ENCODE measurements at places on chromosomes 1 and 21.

GRCh38 chr1:171477804-171478203, 7.5 kb upstream of the PRRC2C start:
- DNase-seq: no peak

DNA sequence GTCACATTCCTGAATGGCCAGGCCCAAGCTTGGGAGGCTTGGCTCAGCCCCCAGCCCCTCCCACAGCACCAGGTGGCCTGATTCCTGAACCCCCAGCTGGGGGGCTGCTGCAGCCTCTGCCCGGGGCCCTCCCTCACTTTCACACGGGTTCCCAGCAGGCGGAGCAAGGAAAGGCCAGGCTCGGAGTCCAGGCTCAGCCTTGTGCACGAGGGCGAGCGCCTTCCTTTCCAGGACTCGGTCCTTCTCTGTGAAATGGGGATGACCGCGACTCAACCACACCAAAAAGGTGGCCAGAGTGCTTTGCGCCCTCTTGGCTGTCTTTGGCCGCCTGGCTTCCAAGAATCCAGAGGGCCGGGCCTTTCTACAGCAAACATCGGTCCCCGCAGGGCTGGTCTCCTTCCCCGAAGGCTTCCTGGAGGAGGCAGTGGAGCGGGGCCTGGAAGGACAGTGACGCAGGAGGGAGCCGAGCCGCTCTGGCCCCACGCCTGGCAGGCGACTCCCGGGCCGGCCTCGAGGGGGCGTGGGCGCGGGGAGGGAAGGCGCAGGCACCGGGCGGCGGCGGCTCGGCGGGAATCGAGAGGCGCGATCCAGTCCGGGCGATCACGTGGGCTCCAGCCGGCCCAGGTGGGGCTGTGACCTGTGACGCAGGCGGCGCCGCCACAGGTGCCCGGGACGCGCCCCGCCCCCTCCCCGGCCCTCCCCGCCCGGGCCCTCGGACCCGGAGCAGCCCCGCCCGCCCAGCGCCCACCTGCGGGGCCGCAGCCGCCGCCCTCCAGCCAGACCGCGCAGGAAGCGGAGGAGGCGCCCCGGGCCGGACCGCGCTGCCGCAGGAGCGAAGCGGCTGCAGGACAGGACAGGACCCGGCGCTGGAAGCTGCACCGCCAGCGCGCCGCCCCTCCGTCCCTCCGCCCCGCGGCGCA, at the start of gene ARHGEF16:
ARHGEF16 (plus strand) TSS at position 775 of the 920 bp plus-strand sequence. CDS start 8,420 bp downstream, outside the sequence.
- DNase-seq: peak; percentile 53

GRCh38 chr1:151944857-151945575, 35.7 kb upstream of the THEM4 start:
- DNase-seq: no peak

DNA sequence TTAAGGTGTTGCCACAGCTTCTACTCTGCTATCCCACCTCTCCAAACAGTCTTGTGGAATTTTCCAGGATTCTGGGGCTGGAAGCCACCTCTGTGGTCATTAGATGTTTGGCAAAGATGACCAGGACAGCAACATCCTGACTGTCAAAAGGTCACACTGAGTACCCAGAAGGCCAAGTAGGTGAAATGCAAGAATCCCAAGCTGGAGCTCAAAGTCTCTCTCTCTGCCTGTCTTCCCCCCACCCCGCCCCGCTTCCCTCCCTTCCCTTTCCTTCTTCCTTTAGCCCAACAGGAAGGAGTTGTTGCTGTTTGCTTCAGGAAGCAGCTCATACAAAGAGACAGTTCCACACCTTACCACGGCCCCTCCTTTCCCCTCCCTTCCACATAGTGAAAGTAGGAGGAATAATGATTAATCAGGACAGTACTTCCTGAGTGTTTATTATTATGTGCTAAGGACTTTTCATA, 75.6 kb upstream of the SLC2A1 start:
- no peak for DNase-seq

- DNase-seq: no peak
Observed at GRCh38 chr1:205417870-205418635, 3.8 kb downstream of the LEMD1 start.

- no peak for DNase-seq
Observed at GRCh38 chr1:165836664-165837482, 9.5 kb downstream of the UCK2 start.

- no peak for DNase-seq
Observed at GRCh38 chr1:221888801-221889200, 146.9 kb upstream of the DUSP10 start.

GRCh38 chr1:179939941-179940340, 14.7 kb upstream of the CEP350 start:
- no peak for DNase-seq

- no peak for DNase-seq
Observed at GRCh38 chr1:176225479-176225875, 18.4 kb upstream of the COP1 start.

DNA sequence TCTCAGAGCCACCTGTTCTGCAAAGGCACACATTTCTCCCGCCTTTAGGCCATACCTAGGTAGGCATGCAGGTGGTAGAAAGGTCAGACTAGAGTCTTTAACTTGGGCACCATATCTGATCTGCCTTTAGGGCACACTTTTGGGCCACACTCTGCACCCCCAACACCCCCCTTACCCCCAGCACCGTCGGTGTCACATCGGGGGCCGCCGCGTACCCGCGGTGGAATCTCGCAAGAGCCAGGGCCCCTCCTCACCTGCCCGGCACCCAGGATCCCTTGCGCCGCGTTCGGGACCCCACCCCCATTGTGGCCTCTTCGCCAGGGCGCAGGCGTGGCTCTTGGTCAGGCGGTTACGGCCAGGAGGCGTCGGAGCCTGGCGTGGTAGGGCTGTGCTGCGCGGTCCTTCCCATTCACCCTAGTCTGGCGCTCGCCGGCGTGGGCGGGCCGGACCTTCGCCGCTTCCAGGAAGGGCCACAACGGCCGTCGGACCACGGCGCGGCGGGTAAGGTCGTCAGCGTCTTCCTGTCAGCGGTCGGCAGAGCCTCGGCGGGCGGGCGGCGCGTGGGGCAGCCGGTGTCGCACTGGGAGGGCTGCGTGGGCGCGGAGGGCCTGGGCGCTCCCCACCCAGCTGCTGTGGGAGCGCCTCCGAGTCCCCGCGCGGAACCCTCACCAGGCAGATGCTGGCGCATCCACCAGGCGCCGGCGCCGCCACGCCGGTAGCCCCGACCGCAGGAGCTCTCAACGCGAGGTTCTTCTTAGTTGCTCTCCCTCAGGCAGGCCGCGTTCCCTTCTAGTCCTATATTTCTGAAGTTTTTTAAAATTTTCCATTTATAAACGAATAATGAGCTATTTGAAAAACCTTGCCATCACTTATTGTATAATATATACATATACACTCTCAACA, at the start of gene DNAH14:
DNAH14 (plus strand) TSS at position 341 of the 903 bp plus-strand sequence. CDS start 23,028 bp downstream, outside the sequence.
- DNase-seq: no peak

DNA sequence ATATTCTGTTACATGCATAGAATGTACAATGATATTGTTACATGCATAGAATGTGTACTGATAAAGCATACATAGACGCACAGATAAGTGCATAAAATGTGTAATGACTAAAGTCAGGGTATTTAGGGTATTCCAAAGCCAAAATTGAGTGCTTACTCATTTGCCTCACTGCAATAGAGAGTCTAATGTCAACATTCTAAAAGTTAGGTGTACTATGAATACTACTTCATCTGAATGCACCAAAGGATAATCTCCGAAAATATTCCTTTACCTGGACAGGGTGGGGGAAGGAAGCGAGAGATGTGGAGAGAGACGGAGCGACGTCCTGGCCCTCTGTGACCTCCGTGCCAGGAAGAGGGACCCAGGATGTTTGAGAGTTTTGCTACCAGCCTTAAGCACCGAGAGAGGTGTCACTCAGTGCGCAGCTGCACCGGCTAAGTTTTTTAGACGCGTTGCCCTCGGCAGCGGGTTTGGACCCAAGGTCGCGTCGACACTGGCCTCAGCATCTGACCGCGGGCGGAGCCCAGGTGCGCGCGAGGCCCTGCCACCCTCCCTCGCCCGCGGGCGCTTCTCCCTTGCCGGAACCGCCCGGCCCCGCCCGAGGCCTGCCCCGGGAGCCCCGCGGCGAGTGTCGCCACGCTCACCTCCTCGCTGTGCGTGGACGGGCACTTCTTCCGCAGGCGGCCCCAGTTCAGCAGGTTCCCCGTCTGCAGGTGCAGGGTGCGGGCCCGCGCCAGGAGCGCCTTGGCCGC, 660 bp downstream of the GCLM start:
- DNase-seq: peak; percentile 55

DNA sequence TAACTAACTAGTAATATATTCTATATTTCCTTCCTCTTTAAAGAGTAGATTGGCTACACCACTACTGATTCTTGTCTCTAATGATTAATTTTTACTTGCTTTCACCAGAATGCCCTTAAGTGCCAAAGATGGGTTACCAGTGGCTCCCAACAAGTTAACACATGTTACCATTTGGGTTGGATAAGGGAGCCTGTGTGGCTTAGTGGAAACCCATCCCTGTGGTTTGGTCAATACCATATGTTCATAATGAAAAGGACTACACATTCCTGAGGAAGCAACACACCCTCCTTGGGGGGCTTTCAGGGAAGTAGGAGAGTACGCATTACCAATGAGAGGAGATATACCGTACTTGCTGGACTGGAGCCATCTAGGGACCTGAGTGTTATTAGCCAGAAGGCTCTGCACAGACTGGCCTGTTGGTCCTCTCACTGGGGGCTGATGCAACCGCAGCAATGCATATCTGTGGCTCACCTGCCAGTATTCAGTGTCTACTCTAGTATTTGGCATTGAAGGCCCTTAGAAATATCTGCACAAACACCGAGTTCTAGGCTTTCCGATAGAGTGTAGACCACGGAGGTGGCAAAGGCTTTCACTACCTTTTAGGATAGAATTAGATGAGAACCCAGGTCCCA, 29.3 kb upstream of the PLXNA2 start:
- no peak for DNase-seq

DNA sequence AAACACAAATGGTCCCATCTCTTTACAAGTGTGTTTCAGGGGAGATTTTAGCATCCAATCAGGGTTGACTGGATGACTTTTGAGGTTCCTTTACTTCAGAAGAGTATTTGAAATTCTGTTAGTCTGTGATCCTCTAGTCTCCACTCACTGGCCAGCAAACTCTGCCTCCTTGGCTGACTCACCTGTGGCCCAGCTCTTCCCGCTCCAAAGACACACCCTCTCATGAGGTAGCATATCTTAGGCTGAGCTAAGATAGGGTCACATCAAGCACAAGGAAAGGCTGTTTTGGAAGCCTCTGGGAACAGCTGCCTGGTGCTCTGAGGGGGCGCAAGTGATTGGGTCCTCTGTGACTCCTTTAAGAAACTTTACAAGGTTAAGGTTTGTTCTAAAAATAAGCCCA, 102.3 kb upstream of the FGGY start:
- DNase-seq: no peak

- DNase-seq: no peak
Observed at GRCh38 chr1:30290581-30290980, 432.8 kb downstream of the MATN1 start.

DNA sequence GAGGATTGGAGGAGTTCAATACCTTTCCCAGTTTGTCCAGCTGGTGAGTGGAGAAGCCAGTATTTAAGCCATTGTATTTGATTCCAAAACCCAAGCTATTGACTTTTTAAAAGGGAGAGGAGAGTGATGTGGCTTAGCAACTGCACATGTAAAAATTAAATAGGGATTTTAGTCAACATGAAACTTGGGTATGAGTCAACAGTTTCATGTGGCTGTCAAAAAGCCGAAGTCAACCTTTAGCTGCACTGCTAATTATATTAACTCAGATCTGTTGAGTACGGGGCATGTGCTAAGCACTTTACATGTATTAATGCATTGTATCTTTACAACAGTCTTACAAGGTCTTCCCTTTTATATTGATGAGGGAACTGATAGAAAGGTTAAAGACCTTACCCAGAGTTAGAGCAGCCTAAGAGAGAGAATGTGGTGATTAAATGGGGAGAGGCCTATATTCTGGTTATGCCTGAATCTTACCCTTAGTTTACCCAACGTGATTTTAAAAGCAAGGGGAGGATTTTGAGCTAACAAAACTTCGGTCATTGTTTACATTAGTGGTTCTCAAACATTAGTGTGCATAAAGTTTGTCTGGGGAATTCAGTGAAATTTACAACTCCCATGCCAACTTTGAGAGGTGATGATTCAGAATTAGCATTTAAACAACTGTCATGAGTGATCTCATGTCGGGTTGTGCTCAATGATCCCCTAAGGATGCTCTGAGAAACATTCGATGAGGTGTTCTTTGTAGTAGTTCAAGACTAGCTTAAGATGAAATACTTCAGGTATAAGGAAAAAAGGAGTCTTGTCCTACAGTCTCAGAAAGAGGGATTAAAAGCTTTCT, 6.9 kb upstream of the SLC35F3 start:
- DNase-seq: no peak

- DNase-seq: peak; percentile 90
Observed at GRCh38 chr1:227728059-227728891, 6.8 kb downstream of the JMJD4 start.

- DNase-seq: no peak
Observed at GRCh38 chr21:33289199-33289819, 23.1 kb downstream of the IL10RB start.

GRCh38 chr1:116661633-116662032, 5.9 kb downstream of the IGSF3 start:
- DNase-seq: no peak

GRCh38 chr1:98749152-98749756, 87.7 kb downstream of the SNX7 start:
- DNase-seq: no peak

DNA sequence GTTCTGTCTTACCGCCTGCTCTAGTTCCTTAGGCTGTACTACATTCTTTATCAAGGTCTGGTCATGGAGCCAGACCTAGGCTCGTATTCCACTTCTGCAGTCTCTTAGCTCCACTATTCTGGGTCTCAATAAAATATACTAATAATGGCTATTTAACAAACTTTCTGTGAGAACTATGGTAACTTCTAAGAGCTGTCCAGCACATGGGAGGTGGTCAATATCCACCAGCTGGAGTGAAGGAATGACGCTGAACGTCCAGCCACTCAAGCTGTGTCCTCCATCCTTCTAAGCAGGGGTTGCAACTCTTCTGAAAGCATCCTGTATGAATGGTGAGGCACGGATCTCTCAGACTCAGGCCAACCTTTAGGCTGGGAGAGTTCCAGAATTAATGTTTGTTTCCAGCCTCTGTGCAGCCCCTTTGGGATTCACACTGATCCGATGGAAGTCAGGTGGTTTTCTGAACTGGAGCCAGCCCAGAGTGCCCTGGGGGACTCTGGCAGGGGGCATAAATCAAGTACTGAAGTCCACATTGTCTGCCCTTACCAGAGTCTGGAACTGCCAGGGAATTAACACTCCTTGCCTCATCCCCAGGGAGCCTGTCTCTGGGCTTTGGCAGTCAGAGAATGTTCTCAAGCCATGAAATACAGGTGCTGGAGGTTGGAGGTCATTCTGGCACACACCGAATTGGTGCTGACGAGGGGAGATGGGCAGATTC, 57.4 kb downstream of the BRINP2 start:
- DNase-seq: no peak

- DNase-seq: no peak
Observed at GRCh38 chr1:165476776-165477175, 31.9 kb upstream of the RXRG start.

DNA sequence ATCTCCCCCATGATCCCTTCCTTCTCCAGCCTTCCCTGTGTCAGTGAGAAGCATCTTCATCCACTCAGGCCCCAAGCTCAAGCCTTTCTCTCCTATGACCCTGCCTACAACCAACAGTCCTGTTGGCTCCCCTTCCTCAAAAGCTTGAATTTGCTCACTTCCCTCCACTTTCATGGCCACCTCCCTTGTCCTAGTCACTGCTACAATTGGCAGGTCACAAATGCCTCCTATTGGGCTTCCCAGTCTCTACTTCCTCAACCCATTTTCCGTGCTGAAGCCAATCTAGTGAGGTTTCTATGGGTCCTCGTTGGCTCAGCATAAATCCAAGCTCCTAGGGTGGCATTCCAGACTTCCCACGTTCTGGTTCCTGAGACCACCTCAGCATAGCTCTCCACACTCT, 40.2 kb upstream of the SLC6A9 start:
- no peak for DNase-seq
